ENCODE measurements at places on chromosomes 11 and 22.

DNA sequence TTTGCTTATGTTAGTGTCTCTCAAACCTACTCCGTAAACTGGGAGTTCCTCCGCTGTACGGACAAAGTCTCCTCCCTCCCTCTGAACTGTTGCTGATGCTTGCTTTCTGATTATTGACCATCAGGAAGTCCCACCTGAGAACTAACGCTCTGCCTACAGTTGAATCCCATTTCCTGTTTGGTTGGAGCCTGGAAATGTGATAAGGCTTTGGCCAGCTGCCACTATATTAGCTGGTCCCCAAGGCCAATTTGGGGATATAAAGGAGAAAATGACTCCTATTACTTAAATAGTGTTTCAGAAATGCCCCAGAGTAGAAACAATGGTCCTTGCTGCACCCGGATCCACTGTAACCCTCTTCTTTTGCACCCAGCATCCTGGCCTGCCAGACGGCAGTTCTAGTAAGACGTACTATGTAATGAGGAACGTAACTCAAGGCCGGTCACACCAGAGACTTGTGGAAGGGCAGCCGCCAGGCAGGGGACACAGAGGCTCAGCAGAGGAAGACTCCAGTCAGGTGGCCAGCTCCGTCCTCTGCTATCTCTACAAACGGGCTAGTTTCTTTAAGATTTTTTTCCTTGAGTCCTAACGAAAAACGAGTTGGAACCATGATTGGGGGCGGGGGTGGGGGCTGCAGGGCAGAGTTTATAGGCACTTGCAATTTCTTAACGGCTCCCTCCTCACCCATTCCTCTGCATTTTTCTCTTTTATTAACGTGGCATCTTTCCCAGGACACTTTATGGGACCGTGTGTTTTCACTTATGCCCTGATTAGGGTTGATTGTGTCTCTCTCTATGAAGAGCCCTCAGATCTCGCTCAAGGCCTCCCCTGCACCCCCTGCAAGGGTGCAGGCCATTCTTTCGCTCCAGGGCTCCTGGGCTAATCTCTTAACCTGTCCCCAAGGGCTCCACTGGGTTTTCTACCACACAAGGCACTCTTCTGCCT lies 72.8 kb upstream of the CDON start:
- peak; percentile 71 for DNase-seq

- no peak for DNase-seq
Observed at GRCh38 chr11:83809274-83809673, 523.1 kb upstream of the CCDC90B start.

GRCh38 chr11:118607401-118608359 lies at the start of gene PHLDB1:
Gene PHLDB1, plus strand, starts transcription at chr11:118607615. Its CDS starts 6,222 bp downstream, at chr11:118613837.
- DNase-seq, result peak; percentile 62

DNA sequence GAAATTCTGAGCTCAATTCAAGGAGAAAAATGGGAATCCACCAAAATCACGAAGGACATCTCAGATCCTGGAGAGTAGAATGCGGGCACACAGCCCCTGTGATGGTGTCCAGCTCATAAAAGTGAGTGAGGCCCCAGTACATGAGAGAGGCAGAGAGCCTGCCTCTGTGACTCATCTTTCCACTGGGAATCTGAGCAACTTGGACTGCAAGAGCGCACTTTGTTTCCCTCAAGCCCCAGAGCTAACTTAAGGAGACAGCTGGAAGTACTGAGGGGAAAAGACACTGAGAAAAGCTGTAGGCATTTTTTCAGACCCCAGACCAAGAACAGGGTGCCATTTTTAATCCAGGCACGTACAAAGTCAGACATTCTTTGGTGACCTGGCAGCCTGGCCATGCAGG lies 273.7 kb downstream of the C11orf87 start:
- no peak for DNase-seq

DNA sequence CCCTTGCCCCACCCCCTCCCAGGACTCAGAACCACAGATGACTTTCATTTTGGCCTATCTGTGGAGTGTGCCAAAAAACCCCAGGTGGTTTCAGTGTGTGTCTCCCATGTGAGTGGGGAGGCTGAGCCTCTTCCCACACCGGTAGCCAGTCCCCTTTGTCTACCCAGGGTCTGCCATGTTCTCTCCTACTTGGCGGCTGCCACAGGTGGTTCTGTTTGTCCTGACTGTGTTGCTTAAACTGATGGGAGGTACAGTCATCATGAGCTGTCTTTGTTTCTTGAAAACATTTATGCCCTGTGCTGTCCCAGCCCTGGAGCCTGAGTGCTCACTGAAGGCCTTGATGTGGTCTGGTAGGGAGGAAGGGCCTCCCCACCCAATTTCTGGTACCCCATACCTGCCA lies 39.7 kb upstream of the SUSD2 start:
- DNase-seq, result no peak

- DNase-seq, result no peak
Observed at GRCh38 chr11:35214226-35214770, 75.3 kb downstream of the CD44 start.

DNA sequence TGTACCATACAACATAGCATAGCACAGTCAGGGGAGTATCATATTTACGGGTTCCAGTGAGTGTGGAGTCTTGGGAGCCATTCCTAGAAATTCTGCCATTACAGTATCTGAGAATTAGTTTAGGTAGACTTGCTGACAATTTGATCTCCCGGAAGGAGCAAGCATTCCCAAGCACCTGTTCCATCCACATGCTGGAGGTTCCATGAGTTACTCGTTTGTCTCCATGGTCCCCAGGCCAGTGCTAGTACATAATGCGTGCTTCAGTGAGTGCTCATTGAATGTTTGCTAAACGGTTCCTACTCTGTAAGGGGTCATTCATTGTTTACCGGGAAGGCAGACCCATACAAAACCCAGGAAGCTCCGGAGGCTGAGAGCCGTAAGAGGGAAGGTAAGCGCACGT lies 27.4 kb upstream of the MYOD1 start:
- DNase-seq, result no peak

DNA sequence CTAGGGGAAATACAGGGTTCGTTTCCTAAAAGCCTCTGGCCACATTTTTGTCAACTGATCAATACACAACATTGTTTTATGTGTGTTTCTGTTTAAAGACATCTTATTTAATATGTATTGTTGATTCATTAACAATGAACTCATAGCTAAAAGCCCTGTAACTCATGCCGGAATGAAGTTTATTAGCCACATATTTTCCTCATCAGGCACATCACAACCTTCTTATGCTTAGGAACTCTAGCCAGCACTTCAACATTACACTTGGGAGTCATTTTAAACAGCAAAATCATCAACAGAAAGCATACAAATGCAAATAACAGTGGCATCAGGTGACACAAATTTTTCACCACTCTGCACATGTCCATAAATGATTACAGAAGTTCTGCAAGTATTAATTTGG lies 15.1 kb upstream of the BLID start:
- DNase-seq, result peak; percentile 77

GRCh38 chr22:42396621-42397331 lies 35.4 kb downstream of the NFAM1 start:
- DNase-seq, result no peak

DNA sequence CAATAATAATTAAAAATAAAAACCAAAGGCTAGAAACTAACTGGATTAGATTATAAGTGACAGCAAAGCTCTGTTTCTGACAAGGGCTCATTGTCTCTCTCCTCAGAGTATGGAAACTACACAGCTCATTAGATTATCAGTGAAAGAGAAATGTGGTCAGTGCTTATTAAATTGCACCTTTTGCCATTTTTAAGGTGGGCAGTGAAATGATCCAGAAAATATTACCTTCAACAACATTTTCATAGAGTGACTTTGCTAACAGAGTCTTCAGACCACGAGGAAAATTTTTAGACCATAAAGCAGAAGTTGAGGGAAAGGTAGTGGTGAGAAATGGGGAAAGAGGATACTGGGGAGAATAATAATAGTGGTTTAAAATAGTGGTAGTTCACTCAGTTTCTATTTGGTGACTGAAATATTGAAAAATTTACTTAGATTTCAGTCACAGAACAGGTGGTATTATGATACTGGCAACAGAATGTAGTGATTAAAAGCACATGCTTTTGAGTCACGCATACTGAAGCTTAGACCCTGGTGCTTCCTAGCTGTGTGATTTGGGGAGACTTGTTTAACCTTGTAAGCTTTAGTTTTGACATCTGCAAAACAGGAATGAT lies 684.0 kb upstream of the CCDC90B start:
- DNase-seq, result no peak

DNA sequence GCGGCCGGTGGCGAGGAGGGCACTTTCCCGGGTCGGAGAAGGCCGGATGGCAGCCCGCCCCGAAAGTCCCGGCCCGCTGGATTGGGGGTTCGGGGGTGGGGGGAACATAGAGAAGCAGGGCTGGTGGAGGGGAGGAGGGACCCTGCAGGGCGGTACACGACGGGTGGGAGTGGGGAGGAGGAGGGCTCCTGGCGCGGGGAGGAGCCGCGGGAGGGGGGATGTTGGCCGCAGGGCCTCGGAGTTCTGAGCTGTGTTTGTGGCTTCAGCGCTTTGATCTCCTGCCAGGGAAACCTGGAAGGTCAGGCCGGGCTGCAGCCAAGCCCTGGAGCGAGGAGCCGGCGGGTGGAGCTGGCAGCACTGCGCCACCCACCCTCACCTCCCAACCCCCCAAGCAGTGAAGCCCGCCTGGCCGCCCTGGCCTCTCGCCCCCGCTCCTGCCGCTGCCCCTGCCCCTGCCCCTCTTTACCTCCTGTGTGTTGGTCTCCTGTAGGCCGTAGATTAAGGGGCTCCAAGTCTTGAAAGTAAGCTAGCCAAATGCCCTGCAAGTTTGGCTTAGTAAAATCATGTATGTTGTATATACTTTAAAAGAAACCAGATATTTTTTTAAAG lies 30.9 kb downstream of the C22orf31 start:
- DNase-seq, result peak; percentile 30

DNA sequence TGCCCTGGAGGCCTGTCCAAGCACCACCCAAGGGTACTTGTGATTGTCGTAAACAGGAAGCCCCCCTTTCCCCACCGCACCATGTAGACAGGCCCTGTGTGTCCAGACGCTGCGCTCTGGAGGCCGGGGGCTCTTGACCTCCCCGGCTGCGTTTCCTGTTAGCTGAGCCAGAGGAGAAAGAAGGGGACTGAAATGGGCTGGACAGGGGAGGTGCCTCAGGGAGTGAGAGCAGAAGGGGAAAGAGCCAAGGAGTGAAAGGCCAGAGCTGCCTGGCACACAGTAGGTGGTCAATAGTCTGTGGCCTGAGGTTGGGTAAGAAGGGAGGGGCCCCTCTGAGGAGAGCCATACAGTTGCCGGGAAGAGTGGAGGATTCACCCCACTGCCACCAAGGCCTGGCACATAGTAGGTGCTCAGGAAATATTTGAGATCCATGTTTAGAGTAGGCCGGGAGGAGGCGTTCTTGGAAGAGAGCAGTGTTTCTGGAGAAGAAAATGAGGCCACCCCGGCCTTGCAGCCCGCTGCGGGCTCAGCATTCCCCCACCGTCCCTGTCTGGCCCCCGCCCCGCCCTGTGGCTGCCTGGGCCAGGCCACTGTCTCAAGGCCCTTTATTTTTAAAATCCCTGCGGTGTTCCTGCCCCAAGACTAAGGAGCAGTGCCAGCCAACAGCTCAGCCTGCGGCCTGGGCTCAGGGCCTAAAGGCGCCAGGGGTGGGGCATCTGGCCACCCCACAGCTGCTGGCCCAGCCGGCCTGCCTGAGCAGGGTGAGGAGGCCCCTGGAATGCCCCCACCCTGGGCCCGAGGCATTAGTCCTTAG lies 13.6 kb upstream of the CDC42EP1 start:
- DNase-seq, result no peak

DNA sequence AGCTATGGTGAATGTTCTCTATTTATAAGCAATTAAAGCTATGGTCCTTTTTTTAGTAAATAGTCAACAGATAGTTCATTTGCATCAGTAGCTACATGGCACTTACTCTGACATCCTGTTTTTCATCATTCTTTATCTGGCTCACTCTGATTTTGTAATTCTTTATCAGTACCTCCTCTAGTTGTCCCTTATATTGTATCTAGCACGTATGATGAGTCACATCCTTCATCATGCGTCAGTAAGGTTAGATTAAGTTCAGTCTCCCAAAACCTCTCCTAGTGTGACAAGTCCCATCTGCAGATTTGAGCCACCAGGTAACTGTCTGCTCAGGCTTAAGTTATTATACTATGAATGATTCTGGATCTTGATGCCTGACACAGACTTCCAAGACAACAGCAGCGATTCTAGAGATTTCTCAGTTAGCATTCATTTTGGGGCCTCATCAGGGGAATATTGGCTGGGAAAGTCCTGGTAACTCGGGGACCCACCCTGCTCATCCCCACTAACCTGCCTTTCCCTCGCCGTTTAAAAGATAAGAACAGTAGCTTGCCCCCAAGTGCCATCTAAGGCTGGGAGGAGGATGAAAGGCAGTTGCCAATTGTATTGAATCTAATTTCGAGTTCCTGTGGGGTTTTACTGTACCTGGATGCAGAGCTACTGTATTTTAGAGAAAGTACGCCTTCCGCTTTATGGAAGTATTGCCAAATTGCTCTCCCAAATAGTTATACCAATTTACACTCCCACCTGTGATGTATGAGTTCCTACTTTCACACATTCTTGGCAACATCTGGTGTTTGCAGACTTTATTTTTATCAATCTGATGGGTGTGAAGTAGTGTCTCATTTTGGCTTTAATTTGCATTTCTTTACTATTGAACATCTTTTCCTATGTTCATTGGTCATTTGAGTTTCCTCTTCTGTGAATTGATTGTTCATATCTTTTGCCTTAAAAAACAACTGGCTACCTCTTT lies 55.9 kb downstream of the ZC3H12C start:
- no peak for DNase-seq

DNA sequence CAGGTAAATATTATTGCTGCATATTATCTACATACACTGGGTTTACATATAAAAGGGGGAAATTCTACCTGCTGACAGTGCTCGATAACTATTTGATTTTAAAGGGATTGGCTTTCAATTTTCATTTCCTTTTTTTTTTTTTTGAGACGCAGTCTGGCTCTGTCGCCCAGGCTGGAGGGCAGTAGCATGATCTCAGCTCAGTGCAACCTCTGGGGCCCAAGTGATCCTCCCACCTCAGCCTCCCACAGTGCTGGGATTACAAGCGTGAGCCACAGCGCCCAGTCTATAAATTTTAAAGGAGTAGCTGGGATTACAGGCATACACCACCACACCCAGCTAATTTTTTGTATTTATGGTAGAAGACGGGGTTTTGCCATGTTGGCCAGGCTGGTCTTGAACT lies 3.2 kb upstream of the PCF11 start:
- no peak for DNase-seq

GRCh38 chr11:64710418-64711137 lies 12.4 kb downstream of the NRXN2 start:
- DNase-seq, result no peak

DNA sequence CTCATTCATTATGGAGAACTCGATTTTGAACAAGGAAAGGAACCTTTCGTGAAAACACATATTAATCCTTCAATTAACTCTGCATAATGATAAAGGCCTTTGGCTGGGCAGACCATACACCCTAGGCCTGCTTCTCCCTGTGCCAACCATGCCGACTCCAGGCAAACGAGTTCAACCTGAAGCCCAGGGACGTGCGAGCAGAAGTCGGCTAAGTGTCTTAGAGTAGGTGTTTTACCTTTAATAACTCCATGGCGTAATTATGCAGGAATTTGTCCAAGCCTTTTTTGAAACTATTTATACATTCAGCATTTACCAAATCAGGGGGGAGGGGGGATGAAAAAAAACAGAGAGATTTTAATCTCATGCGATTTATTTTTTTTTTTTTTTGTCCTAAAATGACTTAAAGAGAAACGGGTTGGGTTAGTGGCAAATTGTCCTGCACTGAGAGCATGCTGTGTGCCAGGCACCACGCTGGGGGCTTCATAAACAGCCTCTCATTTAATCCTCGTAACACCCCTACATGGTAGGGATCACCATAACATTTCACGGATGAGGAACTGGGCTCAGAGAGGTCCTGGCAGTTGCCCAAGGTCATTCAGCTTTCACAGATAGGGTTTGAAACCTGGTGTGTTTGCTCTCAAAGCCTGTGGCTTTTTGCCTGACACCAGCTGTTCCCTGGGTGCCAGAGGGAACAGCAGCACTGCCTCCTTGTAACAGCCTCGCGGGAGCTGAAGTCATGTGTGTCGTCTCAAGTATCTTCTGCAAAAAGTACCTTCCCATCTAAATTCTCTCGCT lies 423.9 kb downstream of the MN1 start:
- peak; percentile 53 for DNase-seq

All from DMS79 treated with DMSO at 0.1 percent for 48 hours (cell line).